NCI-H2029 (cell line): ENCODE measurements at places on chromosomes 6 and 20.

DNA sequence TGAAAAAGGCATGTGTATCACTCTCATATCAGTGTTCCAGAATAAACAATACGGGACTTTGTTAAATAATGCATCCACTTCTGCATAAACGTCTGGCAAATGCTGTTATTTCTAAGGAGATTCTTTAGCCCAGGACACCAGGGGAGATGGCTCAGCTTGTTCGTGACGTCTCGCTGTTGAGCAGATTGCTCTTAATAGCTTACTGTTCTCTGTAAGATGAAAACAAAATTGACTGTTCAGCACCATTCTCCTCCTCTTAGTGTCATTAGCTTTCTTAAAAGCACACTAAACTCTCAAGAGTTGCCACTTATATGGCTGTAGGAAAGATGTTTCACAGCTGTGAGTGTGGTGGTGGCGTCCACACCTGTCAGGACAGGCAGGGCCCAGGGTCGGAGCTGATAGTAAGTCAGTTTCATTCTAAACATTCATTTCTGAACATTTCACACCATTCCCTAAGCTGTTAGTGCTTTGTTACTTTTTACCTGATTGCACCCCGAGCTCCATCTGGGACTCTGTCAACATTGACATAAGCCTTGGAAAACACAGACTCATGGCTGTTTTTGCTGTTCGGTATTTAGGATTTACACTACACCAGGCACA, 132.1 kb downstream of the ZDHHC14 start:
- DNase-seq, result no peak

DNA sequence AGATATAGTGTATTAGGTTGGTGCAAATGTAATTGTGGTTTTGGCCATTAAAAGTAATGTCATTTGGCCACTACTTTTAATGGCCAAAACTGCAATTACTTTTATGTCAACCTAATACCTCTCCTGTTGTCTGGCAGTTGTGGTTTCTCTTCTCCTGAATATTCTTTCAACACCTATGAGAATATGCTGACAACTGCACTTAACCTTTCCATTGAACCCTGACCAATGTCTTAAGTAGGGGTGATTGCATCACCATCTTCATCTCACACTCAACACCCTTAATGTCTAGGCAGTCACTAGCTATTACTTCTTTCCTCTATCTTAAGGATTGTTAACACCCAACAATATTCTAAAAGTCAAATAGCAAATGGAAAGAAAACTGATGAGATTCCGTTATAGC, 200.5 kb upstream of the HSF2 start:
- DNase-seq, result no peak

DNA sequence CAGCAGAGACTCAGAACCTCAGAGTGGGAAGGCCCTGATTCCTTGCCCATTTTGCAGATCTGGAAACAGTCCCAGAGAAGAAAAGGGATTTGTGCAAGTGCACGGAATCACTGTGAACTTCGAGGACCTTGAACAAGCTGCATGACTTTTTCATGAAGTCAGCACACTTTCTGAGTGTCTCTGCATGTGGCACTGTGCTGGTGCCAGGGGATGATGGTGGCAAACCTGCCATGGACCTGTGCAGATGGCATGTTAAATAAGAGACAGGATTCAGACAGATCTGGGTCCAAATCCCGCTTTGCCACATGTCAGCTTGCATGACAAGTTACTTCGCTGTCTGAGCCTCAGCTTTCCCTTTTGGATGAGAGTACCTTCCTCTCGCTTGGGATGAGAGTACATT, 26.8 kb downstream of the ZNF831 start:
- DNase-seq, result no peak

GRCh38 chr6:20349225-20349624, 52.5 kb upstream of the E2F3 start:
- no peak for DNase-seq

DNA sequence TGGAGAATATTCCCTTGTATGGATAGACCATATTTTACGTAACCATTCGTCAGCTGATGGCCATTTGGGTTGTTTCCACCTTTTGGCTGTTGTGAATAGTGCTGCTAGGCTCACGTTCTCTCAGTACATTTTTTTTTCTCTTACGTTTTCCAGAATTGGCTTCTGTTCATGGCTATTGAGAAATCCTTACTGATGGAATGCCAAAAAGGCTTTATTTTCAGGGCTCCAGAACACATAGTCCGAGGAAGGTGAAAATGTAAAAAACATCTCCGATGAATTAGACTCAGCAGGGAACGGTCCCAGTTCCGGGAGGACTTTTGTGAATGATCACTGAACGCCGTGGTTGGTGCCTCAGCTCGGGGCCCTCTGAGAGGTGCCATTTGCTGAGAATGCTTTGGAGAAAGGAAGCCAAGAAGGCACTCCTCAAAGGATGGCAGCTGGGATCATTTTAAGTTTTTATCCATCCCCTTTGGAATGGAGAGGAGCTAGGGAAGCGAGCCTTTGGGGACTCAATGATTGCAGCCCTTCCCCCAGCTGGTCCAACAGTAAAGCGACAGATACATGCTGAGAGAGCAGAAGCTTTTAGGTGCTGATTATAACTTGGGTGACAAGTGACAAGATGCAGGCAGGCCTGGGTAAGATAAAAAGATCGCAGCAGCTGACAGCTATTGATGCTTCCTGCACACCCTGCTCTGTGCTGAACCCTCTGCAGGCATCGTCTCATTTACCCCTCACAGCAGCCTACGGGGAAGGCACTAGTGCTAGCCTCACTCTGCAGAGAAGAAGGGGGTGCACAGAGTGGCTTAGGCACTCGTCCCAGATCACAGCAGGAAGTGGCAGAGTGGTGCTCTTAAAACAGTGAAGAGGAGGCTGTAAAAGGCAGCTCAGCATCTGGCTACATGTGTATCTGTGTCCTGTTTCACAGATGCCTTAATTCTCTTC, 133.4 kb upstream of the KCNG1 start:
- DNase-seq, result no peak

DNA sequence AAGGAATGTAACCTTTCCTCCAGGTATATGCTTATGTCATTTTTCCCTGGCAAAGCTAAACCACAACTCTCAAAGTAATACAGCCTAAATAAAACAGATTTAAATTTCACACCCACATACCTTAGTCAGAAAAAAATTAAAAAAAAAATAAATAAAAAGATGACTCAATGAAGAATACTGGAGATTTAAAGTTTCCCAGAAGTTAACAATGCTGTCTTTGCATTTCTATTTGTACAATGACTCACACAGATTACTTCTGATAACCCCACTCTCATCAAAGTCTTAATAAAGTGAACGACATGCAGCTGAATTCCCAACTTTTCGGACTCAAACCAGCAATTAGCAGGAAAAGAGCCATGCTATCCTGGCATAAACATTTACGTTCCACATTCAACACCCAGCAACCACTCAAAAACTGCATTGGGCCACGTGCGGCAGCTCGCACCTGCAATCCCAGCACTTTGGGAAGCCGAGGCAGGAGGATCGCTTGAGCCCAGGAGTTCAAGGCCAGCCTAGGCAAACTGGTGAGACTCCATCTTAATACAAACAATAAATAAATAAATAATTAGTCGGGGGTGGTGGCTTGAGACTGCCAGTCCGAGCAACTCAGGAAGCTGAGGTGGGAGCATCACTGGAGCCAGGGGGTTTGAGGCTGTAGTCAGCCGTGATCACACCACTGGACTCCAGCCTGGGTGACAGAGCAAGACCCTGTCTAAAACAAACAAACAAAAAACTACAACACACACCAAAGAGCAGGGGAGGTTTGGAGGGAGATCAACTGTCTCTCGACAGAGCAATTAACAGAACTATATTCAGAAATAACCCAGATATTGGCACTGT, 130.5 kb downstream of the WDR27 start:
- no peak for DNase-seq

DNA sequence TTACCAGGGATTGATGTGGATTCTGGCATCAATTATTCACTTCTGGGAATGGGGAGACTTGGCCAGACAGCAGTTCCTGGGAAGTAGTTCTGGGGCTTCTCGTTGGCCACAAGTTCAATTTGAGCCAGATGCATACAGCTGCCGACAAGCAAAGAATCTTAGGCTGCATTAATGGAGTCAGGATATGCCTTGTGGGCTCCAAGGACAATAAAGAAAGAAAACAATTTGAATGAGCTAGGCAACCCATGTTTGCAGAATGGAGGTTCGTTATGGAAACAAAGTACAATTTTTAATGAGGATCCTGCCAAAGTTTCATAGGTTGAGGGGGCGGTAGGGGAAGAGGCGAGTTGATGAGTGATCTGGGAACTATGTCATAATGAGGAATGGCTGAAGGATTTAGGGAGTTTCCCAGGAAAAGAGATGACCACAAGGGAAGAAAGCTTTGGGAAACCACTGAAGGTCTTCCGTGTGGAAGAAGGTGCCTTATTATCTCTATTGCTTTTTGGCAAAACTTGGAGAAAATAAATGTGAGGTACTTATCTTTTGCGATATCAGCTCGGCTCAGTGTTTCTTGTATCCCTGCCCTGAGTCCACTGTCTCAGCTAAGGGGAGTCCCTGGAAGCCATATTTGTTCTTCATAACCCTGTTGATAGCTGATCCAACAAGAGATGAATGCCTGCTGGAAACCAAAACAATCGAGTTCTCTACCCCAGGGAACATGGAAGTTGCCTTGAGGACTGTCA, 181.0 kb upstream of the ZNF217 start:
- DNase-seq, result no peak

- no peak for DNase-seq
These were observed 66.2 kb downstream of the BCAS4 start for GRCh38 chr20:50861012-50861411.

DNA sequence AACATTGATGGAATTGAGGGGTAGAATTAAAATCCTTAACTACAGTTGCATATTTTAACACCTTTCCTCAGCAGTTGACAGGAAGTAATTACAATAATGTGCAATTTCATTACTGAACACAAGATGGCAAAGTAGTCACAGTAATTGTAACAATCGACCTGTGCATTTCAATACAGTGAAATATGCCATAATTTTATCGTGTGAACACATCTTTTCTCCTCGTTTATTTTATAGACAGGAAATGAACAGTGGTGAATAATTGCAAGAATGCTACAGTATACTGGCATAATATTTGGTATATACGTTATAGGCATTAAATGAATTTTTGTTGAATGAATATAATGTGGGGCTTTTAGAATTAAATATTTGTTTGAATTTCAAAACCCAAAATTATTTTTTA, 25.0 kb downstream of the CYB5R4 start:
- DNase-seq, result peak; percentile 71

GRCh38 chr20:32285621-32286371, 8.3 kb downstream of the KIF3B start:
- no peak for DNase-seq

- DNase-seq, result no peak
These were observed 2.9 kb downstream of the DXO start for GRCh38 chr6:31968791-31969711.

DNA sequence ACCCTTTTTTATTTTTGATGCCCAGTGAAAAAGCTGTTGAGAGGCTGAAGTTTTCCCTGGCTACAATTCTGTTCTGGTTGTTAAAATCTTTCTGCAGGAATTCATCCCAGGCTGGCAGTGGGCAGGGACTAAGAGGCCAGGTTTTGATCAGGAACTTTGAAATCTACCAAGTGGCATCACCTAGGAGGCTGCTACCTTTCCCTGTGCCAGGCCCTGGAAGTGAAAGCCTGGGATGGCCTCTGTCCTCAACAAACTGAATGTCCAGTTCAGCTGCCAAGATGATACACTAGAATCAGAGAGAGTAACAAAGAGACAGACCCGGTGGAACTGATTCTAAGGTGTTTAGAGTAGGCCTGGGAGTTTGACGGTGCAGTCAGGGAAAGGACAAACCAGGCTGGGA, 596 bp downstream of the IYD start:
- DNase-seq, result no peak

DNA sequence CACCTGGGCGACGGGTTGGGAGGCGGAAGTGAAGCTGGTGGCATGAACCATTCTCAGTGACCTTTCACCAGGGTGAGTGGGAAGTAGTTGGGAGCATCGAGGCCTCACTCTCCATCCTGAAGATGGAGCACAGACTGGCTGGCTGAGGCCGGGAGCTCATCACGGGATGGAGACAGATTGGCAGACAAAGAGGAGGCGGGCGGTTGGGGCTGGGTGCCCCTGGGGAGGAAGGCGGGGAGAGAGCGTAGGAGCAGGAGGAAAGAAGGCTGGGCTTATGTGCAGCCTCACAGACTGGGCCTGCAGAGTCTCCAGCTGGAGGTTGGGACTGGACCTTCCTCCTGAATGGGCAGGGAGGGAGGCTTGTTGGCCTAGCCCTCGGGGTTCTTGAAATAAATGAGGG, 44.2 kb upstream of the SCRT2 start:
- DNase-seq, result no peak

- no peak for DNase-seq
These were observed 3.4 kb downstream of the EYA4 start for GRCh38 chr6:133244519-133244918.

DNA sequence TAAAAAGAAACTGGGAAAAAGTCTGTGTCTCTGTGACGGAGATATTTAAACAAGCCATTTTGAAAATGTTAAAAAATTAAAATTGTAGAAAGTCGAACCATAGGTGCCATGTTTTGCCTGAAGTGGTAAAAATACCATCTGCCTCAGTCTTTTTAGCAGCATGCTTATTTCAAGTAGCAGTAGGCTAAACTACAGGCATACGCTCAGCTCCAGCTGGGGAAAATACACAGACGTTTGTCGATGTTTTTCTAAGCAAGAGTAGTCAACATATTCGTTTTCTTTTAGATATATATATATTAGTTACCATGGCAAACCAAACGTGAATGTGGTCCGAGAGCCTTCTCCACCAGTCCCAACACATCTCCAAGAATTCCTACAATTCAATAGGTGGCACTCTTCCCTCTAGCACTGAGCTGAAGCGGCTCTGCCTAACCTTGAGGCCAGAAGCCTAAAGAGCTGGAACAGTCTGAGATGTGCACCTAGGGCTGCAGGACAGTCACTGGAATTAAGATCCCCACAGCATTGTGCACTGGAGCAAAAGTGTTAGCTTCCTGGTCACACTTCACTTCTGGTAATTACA, 70.2 kb upstream of the BEND3 start:
- peak; percentile 11 for DNase-seq

GRCh38 chr6:47495207-47495606, 17.6 kb downstream of the CD2AP start:
- DNase-seq, result no peak

- no peak for DNase-seq
These were observed 91.7 kb downstream of the JARID2 start for GRCh38 chr6:15337582-15337981.

GRCh38 chr6:35948725-35949124, 27.8 kb upstream of the SRPK1 start:
- no peak for DNase-seq

- no peak for DNase-seq
These were observed 9.2 kb downstream of the OR2A4 start for GRCh38 chr6:131692031-131692430.
